ENCODE measurements at places on chromosomes 12 and 14.

- DNase-seq, result no peak
Observed at GRCh38 chr12:21296751-21297406, 37.8 kb downstream of the SLCO1A2 start.

DNA sequence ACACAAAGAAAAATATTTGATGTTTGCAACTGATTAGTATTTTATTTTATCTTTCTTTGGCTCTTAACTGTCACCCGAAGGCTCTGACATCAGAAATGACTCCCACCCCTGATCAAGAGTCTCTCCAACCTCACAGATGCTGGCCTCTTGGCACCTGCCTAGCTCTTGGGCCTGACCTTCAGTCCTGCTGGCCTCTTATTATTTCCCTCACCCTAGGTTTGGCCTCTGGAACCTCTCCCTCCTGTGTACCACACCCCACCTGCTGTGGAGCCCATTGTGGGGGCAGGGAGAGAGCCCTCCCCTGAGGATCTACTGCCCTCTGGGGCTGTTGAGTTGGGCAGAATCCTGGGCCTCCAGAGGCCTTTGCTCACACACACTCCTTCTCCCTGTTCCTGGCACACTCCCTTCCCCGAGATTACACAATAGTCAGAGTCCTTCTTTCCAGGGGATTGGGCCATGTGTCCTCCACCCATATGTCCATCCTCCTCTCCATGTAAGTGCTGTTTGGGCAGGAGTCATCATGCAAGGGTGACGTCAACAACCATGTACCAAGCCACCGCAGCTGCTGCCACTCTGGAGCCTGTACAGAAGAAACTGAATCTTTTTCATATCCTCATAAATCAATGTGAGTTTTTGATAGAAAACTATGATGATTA is 124.3 kb downstream of the RASSF9 start:
- DNase-seq, result no peak

- DNase-seq, result no peak
Observed at GRCh38 chr12:102093319-102093718, 26.6 kb downstream of the NUP37 start.

DNA sequence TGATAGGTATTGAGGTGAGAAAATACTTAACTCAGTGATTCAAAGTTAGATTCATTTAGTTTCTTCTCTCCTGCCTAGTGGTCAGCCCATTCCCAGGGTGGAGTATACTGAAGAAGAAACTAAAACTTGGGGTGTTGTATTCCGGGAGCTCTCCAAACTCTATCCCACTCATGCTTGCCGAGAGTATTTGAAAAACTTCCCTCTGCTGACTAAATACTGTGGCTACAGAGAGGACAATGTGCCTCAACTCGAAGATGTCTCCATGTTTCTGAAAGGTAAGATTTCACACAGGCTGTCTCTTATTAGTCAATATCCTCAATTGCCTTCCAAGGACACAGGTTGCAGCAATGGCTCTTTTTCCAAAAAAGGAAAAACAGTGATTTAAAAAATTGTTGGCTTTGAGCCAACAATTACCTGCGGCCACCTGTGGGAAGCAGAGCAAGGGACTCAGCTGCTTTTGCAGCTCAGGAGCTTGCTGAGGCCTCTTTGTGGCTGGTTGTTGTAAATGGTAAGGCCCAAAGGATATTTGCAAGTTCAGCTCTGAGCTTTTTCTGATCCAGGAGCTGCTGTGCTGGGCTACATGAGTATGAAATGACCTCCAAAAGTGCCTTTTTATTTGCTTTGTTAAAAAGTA is 33.9 kb downstream of the TPH2 start:
- no peak for DNase-seq

GRCh38 chr12:6394398-6394797 is 10.4 kb downstream of the LTBR start:
- no peak for DNase-seq

DNA sequence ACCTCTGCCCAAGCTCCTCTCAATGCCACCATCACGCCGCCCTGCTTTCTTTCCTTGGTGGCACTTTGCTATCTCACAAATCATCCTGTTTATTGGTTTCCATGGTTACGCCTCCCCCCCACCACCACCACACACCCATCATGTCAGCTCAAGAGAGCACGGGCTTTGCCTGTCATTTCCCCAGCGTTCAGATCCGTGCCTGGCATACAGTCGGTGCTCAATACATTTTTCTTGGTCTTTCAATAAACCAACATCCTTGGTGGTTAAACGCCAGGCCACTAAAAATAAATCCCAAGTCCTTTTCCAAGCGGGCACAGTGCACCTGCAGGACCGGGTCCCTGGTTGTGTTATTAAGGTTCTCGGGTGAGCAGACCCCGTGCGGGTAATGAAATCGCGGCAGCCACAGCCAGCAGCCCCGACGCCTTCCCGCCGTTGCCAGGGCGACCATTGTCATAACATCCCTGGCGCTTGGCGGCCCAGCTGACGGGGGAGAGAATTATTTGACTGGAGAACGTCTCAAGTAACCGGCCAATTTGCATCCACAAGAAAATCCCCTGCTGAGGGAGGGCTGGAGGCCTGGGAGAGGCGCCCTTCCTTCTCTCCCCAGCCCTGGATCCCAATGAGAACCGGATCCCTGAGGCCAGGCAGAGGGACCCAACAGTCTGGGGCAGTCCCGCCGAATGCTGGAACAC is 92.9 kb downstream of the KSR2 start:
- DNase-seq, result no peak

All from stimulated activated CD4-positive, alpha-beta T cell treated with anti-CD3 and anti-CD28 coated beads, Interleukin-1b, Interleukin-23, amount 100 ng/mL, for 1 hour (primary cell).